ENCODE measurements at places on chromosomes 6 and 20.

- DNase-seq: no peak
Observed at GRCh38 chr6:106735136-106735633, 105.8 kb downstream of the QRSL1 start.

GRCh38 chr6:163414946-163415619, 565 bp downstream of the QKI start:
- DNase-seq: no peak

GRCh38 chr6:11688425-11688709, 90.2 kb downstream of the ADTRP start:
- DNase-seq: no peak

- DNase-seq: no peak
Observed at GRCh38 chr6:119431799-119432198, 82.2 kb upstream of the MAN1A1 start.

DNA sequence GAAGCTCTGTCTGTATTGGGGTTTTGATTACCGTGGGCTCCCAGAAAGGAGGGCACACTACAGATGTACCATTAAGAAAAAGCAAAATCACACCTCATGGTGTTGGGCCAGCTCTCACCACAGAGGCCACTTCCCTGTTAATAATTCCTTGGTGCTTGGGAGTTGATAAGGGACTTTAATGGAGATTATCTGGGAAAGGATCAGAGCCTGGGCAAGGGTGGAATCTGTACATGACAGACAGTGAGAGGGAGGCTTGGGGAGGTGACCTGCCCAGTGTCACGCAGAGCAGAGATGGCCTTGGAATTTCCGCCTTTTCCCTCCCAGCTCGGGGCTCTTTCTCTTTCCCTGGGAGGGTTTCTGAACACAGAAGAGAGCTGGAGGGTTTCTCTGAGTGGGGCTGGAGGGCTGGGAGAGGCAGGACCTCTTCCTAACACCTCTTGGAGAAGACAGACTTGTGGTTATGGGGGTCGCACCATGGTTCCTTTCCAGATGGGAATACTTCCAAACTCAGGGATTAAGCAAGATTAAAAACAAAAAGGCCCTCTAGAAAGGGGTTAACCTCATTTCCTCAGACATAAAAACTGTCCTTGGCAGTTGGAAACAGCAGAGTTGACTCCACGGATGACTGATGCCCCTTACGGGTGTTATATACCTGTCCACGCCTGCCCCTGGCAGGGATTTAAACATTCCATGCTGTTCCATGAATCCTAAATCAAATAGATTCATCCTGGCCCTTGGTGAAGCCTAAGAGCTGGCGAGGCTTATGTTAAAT, 16.8 kb upstream of the KCNK16 start:
- no peak for DNase-seq

DNA sequence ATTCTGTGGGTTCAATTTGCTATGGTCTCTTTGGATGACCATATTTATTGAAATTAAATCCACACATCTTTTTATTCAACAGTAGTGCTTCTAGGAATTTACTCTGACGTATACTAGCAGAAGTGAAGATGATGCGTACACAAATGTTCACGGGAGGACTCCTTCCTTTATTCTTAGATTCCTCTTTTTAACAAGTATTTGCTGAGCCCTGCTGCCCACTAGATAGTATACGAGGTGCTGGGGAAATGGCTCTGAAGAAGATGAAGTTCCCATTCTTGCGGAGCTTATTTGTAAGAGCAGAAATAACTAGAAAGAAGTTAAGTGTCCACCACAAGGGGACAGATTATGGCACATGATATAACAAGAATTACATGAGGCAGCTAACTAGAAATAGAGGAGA, 145.2 kb downstream of the DOK5 start:
- no peak for DNase-seq

GRCh38 chr6:1739680-1740079, 130.0 kb downstream of the FOXC1 start:
- DNase-seq: no peak

DNA sequence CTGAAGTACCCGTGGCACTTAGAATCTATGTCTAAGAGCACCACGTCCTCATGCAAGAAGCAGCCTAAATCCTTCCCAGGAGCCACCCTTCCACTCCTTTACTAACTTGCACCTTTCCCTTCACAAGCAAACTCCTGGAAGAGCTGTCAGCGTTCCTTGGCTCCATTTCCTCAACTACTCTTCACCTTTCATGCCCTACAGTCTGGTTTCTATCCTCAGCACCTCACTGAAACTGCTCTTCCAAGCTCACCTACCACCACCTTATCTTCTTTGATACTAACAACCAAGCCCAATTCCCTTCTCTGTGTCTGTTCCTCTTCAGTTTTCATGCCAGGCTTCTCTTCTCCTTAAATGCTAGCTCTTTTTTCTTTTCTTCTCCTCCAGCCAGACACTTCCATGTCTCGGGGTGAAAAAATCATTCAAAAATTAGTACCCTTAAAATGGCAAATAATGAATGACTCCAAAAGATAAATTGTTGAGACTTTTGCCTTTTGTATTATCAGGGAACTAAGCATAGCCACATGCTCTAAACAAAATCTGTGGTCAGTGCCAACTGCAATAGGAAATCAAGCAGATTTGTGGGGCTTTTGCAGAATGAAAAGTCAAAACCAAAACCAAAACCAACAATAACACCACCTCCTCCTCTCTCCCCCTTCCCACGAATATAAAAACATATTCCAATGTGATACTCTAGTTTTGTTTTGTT, 149.6 kb upstream of the KCNK16 start:
- no peak for DNase-seq

DNA sequence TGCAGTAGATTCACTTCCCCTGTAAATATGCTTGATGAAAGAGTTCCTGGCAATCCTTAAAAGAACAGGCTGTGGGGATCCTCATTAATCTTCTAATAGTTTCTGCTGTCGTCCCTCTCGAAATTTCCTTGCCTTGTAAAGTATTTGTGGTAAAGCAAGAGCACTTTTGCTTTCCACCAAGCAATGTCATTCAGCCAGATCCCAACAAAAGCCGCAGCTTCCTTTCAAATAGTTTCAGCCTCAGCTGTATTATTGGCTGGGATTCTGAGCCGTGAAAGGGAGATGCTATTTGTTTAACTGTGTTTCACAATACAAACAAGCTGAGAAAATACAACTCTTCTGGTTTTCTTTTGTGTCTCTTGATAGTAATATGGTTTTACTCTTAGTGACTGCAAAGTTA, 48.9 kb upstream of the EPHA7 start:
- DNase-seq: no peak

DNA sequence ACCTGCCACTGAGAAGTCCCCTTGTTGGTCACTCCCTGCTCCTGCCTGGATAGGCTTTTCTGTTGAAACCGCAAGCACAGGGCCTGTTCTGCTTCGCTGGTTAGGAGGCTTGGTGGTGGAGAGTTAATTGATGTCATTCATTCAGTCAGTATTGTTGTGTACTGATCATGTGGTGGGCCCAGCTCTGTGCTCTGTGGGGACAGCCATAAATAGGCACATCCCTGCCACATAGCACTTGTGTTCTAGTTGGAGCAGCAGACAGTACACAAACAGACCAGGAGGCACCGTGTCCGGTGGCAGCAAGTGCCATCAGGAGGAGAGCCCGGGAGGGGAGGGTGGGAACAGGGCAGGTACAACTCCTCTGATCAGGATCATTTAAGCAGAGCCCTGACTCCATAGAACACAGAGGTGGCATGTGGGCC, 155.2 kb upstream of the INSM1 start:
- no peak for DNase-seq

GRCh38 chr6:48057601-48058000, 53.4 kb downstream of the PTCHD4 start:
- no peak for DNase-seq

- no peak for DNase-seq
Observed at GRCh38 chr6:41914343-41914742, 6.6 kb downstream of the MED20 start.

- DNase-seq: no peak
Observed at GRCh38 chr20:49701241-49701790, 12.4 kb downstream of the B4GALT5 start.

GRCh38 chr6:26051665-26052310, 35.4 kb upstream of the HFE start:
- DNase-seq: no peak

- DNase-seq: no peak
Observed at GRCh38 chr6:24549674-24550353, 55.0 kb downstream of the ALDH5A1 start.

- no peak for DNase-seq
Observed at GRCh38 chr20:47428164-47428563, 71.7 kb upstream of the ZMYND8 start.

DNA sequence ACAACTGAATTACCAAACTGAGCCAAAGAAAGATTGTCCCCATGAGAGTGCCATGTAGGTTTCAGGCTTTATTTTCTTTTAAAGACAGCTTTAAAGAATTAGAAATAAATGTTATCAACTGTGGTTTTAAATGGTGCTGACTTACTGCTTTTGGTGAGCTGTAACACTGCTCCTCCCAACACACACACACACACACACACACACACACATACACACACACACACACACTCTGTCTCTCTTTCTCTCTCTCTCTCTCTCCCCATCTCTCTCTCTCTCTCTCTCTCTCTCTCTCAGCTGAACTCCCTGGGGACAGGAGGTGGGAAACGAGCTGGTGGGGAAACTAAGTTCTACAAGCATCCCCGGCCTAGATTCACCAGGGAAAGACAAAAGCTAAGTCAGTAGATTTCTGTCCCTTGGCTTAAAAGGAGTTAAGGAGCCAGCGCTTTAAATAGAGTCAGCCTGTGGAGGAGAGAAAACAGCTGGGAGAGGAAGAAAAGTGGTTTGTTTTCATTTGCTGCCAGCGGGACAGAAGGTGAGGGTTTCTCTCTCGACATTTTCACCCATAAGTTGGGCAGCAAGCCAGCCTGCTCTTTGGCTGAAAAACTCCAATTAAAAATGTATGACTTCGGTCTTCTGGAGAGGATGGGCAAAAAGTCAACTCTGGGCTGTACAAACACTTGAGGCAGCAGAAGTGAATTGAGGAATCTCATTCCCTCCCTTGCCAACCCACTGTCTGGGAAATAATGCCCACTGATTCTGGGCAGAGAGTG, 27.4 kb downstream of the CBLN4 start:
- no peak for DNase-seq

DNA sequence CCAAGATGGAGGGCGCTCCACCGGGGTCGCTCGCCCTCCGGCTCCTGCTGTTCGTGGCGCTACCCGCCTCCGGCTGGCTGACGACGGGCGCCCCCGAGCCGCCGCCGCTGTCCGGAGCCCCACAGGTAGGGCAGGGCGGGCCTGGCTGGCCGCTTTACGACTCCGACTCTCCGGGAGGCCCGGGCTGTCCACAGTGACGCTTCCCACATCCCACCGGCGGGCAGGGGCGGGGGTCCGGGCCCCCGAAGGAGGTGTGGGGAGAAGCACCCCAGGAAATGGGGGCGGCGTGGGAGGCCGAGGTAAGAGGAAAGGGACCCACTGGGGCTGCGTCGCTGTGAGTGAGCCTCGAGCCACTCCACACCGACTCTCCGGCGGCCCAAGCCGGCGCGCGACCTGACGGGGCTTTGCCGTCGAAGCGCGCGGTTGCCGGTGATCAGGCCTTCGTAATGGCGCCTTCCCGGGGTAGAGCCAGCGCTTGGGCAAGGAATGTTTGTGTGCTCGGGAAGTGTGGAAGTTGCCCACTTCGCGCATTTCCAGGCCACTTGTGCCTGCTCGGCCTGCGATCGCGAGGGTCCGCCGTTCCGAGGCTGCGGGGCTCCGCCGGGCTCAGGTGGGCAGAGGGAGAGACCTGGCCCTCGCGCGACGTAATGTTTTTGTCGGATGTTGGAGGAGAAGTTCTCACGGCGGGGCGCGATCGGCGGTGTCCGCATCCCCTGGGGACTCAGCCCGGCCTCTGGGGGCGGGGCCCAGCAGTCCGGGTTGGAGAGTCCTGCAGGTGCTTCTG, 427 bp downstream of the GINM1 start:
- peak; percentile 45 for DNase-seq

DNA sequence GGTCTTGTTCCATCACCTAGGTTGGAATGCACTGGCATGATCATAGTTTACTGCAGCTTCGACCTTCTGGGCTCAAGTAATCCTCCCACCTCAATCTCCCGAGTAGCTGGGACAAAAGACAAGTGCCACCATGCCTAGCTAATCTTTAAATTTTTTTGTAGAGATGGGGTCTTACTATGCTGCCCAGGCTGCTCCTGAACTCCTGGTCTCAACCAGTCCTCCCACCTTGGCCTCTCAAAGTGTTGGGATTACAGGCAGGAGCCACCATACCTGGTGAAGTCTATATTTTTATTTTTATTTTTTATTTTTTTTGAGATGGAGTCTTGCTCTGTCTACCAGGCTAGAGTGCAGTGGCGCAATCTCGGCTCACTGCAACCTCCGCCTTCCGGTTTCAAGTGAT, 11.4 kb upstream of the PIM1 start:
- no peak for DNase-seq
